ENCODE measurements at places on chromosomes 2 and 18. TPM values are rescaled to one million over a fixed set of nuclear protein-coding genes. Genes with fewer than 3 reads are reported as not detected.

GPR45 gene
- not detected for total RNA-seq

NCKAP5 gene
- total RNA-seq = 4.5 TPM

DNA sequence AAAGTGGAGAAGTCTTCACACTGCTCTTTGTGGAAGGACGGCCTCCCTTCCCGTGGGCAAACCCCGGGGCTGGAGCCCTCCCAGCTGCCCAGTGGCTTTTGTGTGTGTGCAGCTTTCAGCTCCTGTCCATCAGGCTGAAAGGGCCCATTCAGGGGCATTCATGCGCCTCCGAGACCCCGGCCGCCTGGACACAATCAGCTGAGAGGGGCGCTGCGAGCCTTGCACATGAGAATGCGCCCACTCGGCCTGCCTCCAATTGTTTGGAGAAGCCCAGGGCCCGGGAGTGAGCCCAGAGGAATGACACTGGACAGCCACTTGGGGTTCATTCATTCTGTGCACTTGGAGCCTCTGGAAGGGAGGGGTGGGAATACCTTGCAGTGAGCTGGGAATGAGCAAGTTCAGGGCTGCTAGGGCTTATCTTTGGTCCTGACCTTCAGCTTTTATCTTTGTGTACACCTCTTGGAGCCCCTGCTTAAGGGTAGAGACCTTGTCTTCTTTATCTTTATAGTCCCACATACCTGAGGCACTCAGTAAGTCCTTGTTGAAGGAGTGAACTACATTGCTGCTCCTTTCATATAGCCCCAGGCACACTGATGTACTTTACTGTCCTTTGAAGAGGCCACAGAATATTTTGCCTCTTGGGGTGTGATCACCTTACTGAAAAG is 56.5 kb downstream of the TCF7L1 start:
- H3K27me3 ChIP-seq = no peaks in the 10 kb centered on the region
- H3K27ac ChIP-seq = no peak overlapping the region
- H3K36me3 ChIP-seq = no peaks in the 10 kb centered on the region
- no peak overlapping the region for H3K4me3 ChIP-seq
- H3K4me1 ChIP-seq = peaks cover 13% of the 10 kb centered on the region

GRCh38 chr2:177572236-177572671 is 179.7 kb downstream of the AGPS start:
- H3K27me3 ChIP-seq = no peaks in the 10 kb centered on the region
- no peaks in the 10 kb centered on the region for H3K36me3 ChIP-seq
- H3K27ac ChIP-seq = no peak overlapping the region

DNA sequence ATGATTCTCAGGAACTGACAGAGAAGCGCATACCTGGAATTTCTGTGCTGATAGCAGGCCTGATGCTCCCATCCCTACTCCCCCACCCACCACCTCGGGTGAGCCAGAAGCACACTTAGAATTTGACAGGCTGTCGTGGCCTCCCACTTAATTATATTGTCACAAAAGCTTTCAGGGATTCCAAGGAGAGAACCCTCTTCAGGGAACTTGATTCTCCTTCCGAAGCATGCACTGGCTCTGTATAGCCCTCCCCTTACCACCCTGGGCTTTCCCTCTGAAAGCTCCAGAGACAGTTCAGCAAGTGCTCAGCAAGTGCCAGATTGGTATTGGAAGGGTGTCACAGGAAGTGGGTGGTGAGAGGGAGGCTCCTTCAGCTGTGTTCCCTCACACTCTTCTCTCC is 252.5 kb upstream of the SIX2 start:
- H3K4me3 ChIP-seq = no peak overlapping the region
- DNase-seq = no peak
- no peak overlapping the region for H3K27ac ChIP-seq
- H3K27me3 ChIP-seq = peaks cover 61% of the 10 kb centered on the region
- no peaks in the 10 kb centered on the region for H3K36me3 ChIP-seq
- no peaks in the 10 kb centered on the region for H3K4me1 ChIP-seq

DNA sequence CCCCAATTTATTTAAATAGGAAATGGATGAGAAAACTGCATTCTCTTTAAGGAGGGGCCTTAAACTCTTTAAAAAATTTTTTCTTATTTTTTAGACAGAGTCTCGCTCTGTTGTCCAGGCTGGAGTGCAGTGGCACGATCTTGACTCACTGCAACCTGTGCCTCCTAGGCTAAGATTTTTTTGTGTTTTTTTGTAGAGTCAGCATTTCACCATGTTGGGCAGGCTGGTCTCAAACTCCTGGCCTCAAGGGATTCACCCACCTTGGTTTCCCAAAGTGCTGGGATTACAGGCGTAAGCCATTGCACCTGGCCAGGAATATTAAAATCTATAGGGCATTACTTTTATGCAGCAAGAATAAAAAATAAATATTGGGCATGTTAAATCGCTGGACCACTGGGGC is 56.0 kb downstream of the GALR1 start:
- no peak overlapping the region for H3K4me3 ChIP-seq
- DNase-seq = no peak

- no peak overlapping the region for H3K4me3 ChIP-seq
- H3K27ac ChIP-seq = no peak overlapping the region
- H3K4me1 ChIP-seq = no peaks in the 10 kb centered on the region
- DNase-seq = no peak
Measured at GRCh38 chr2:186503827-186504606, 18.0 kb downstream of the ZC3H15 start.

PHLPP1 gene
- 10.1 TPM for total RNA-seq

DNA sequence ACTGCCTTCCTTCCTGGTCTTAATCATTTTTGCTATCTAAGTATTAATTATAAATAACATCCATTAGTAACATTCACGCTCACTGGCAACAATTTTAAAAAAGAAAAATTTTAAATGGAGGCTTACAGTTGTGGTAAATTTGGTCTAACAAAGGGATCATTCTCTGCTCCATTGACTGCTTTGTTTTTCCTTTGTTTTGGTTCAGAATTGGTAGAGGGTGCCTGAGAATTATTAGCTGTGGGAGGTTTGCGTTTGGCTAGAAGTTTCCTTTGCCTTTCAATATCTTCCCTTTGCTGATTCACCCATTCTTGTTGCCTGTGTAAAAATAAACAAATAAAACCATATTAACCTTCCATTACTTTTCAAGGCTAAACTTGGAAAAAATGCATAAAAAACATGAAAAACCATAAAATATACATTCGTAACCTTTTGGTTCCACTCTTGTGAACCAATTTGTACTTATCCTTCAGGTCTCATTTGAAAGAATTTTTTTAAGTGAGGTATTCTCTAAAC is 114.6 kb downstream of the TLK1 start:
- DNase-seq = no peak
- no peak overlapping the region for H3K4me3 ChIP-seq
- H3K27me3 ChIP-seq = no peaks in the 10 kb centered on the region
- H3K27ac ChIP-seq = no peak overlapping the region

DNA sequence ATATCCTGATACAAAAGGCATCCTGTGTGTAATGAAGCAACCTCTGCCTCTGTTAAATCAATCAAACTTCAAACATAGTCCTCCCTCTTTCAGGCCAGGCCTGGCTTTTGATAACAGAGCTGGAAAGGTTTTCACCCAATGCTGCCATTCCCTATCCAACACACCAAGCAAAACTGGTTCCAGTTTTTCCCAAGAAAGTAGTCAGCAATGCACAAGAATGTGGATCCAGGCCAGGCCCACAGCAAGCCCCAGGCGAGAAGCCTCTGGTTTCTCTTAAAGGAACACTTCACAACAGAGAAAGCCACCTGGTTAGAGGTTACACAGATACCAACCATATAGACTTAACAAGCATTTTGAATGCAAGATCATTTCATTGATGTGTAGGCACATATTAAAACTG is 49.2 kb upstream of the CCDC150 start:
- DNase-seq = no peak
- no peak overlapping the region for H3K27ac ChIP-seq

BIN1 gene
- total RNA-seq = 10.8 TPM

GRCh38 chr18:49544362-49544761 is 17.5 kb upstream of the LIPG start:
- H3K36me3 ChIP-seq = no peaks in the 10 kb centered on the region
- H3K4me3 ChIP-seq = no peak overlapping the region
- no peak overlapping the region for H3K27ac ChIP-seq
- H3K27me3 ChIP-seq = peaks cover 7% of the 10 kb centered on the region

DNA sequence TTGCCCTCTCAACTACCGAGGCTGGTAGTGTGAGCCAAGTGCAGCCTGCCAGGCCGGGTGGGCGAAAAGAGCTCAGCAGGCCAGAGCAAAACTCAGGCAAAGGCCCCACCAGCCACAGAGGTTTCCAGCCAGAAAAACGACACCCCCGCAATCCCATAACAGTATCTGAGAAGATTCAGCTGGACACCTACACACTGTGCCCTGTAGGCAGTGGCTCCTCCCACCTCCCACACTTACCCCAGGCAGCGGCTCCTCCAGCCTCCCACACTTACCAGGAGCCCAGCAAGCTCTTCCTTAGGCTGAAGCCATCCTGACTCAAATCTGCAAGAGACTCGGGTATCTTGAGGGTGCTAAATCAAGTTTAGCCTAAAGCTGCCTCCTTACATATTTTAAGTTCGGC is 15.6 kb upstream of the TMEM18 start:
- no peak for DNase-seq
- H3K4me1 ChIP-seq = peaks cover 9% of the 10 kb centered on the region
- H3K27me3 ChIP-seq = no peaks in the 10 kb centered on the region
- no peaks in the 10 kb centered on the region for H3K36me3 ChIP-seq

GREB1L gene
- not detected for total RNA-seq
